ENCODE measurements at places on chromosomes 2 and 18. TPM values are rescaled to one million over a fixed set of nuclear protein-coding genes. Genes with fewer than 3 reads are reported as not detected.

The CYP20A1 gene
- total RNA-seq = 23.1 TPM

The ALPI gene
- total RNA-seq = not detected

The TGOLN2 gene
- 120 TPM for total RNA-seq

The MYCN gene
- total RNA-seq = not detected

The CIAO1 gene
- total RNA-seq = 118 TPM

The TFCP2L1 gene
- 0.26 TPM for total RNA-seq

The MLPH gene
- total RNA-seq = 12.9 TPM

The AQP12A gene
- total RNA-seq = not detected

The FAP gene
- total RNA-seq = 1.9 TPM

The HAAO gene
- not detected for total RNA-seq

The LDLRAD4 gene
- total RNA-seq = 8.9 TPM

The STARD6 gene
- total RNA-seq = 0.26 TPM

The OR6B2 gene
- total RNA-seq = not detected

The DUSP19 gene
- total RNA-seq = 2.5 TPM

The ZNF396 gene
- 0.33 TPM for total RNA-seq

The KLHL30 gene
- total RNA-seq = 6.3 TPM

The SERPINB10 gene
- not detected for total RNA-seq

The ADCY3 gene
- total RNA-seq = 28.5 TPM

The PXDN gene
- 98.5 TPM for total RNA-seq

The GATA6 gene
- total RNA-seq = 4.3 TPM

The CHRNA1 gene
- total RNA-seq = not detected

The CCL20 gene
- not detected for total RNA-seq

The RAX gene
- not detected for total RNA-seq

The GPR45 gene
- total RNA-seq = not detected

The ZNG1B gene
- 30.7 TPM for total RNA-seq

The VIL1 gene
- total RNA-seq = not detected

The ATOH8 gene
- 1.7 TPM for total RNA-seq

The FASTKD2 gene
- total RNA-seq = 77.4 TPM

The ABCB11 gene
- total RNA-seq = not detected

The C2orf80 gene
- not detected for total RNA-seq

The RAD51AP2 gene
- 0.17 TPM for total RNA-seq

The PDCD1 gene
- total RNA-seq = 0.10 TPM

The FTCDNL1 gene
- total RNA-seq = 4.2 TPM
